ENCODE measurements at places on chromosomes 7 and 10.

GRCh38 chr7:132263151-132263550 lies 313.1 kb downstream of the PLXNA4 start:
- DNase-seq, result no peak

DNA sequence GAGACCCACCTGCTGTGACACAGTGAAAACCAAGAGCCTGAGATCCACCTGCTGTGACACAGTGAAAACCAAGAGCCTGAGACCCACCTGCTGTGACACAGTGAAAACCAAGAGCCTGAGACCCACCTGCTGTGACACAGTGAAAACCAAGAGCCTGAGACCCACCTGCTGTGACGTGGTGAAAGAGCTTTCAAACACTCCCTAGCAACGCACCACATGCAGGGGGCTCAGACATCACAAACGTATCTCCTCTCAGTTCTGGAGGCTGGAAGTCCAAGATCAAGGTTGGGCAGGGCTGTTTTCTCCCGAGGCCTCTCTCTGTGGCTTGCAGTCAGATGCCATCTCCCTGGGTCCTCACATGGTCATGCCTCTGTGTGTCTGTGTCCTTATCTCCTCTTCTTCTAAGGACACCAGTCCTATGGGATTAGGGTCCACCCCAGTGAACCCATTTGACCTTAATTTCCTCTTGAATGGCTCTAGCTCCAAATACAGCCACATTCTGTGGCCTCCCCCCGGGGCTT lies 43.8 kb downstream of the INSIG1 start:
- no peak for DNase-seq

GRCh38 chr10:80492848-80493521 lies 38.9 kb downstream of the TSPAN14 start:
- no peak for DNase-seq

DNA sequence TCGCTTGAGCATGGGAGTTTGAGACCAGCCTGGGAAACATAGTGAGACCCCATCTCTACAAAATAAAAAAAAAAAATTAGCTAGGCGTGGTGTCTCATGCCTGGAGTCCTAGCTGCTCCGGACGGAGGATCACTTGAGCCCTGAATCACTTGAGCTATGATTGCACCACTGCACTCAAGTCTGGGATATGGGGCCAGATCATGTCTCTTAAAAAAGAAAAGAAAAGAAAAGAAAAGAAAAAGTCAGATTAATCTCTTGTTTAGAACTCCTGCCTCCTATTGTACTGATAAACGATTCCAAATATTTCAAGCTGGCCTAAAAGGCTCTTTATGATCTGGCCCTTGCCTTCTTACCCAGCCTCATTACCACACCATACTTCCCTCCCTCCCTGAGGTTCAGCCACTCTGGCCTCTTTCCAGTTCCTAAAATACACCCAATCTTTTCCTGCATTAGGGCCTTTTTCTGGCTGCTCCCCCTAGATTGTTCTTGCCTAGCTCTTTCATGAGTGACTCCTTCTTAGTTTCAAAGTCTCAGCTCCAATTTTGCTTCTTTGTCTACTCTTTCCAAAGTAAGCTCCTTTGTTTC lies 41.7 kb downstream of the VCL start:
- DNase-seq, result peak; percentile 82

GRCh38 chr7:28200598-28200997 lies 20.0 kb upstream of the JAZF1 start:
- no peak for DNase-seq

GRCh38 chr10:101579516-101579870 lies 8.6 kb downstream of the POLL start:
- no peak for DNase-seq

- DNase-seq, result no peak
Observed at GRCh38 chr7:150307129-150307528, 16.0 kb upstream of the LRRC61 start.

DNA sequence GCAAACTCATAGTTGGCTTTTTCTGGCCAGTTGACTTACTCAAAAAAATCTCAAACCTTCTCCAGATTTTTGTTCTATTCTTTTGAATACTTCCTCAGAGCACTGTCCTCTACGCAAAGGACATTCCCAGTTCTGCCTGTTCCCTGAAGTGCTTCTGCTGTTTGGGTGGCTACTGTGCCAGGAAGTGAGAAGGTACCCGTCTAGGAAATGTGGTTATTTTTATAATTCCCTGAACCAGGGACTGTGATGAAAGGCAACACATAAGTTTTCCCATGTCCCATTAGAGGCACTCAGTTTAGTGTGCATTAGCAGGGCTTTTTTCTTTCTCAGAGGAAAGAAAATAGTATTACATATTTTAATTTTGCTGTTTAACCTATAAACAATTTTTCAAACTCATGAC lies 370.3 kb downstream of the PHTF2 start:
- no peak for DNase-seq

DNA sequence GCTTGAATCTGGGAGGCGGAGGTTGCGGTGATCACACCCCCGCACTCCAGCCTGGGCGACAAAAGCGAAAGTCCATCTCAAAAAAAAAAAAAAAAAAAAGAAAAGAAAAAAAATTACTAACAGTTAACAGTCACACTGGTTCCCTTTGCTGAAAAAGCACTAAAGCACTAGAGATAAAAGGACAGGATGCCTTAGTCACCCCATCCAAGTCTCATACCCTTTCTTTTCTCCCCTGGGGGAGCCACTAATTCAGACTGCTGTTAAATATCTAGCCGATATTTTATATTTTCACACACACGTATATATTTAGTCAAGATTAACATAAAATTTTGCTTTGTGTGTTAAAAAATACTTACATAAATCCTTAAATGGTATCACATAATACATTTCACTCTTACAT lies 25.2 kb downstream of the BAIAP2L1 start:
- no peak for DNase-seq

DNA sequence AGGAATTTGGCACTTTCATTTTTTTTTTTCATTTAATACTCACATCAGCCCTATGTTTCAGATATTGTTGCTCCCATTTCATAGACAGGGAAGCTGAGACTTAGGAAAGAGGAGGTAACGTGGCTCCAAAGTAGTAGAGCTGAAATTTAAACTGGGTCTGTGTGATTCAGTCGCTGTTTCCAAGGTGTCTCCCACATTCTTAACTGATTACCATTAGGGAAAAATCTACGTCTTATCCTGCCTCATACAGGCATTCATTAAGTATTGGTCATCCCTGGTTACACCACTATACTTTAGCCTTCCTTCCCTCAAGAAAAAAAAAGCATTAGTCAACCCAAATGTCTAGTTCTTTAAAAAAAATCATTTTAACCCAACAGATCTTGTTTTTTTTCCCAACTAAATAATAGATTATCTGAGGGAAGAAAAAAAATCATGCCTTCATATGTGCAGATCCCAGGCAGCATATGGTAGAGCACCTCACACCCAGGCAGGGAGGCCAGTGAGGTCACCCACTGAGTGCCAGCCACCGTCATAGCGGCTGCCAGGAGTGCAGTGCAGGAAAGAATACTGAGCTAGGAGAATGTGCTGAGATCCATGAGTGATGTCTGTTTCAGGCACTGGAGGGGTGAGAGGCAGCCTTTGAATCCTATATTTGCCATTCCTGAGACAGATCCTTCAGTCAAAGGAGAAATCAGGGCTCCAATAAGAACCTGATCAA lies 59.0 kb upstream of the SORCS3 start:
- peak; percentile 85 for DNase-seq

DNA sequence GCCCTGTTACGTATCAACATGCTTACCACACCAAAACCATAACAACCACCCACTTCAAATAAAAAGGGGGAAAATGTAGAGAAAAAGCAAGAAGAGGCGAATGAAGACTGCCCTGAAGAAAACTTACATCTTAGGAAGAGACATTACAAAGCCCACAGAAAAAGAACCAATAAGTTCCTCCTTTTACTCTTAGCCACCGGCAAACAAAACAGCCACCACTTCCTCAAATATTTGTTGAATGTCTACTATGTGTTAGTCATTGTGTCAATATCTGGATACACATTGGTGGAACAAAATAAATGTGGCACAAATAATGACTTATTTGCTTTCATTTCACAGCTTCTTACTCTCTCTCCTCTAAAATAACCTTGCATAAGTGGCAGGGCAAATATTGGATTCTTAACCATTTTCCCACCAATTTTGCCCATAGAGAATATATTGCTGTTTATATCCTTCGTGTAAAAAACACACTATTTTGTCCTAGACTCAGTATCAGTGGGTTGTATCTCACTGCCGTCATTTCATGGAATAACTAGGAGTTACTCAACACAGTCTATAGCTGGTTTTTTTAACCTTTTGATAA lies 106.8 kb downstream of the ANK3 start:
- DNase-seq, result peak; percentile 88

DNA sequence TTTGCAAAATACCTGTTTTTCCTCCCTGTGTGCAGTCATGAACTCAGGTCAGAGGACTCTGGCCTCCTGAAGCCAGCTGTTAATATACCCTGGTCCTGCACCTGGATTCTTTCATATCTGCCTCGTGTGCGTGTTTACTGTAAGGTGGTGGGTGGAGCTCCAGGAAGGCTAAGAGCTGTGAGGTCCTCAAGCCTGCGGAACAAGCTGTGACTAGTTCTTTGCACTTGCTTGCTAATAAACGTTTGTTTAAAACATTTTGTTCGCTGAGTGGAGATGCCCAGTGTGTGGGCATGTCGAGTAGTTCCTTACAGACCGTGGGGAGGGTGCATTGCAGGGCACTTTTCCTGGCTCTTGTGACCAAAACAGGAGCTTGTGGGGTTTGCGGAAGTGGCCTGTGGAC lies 139.0 kb downstream of the DOCK1 start:
- no peak for DNase-seq

GRCh38 chr10:28266449-28267224 lies 36.2 kb downstream of the MPP7 start:
- no peak for DNase-seq

DNA sequence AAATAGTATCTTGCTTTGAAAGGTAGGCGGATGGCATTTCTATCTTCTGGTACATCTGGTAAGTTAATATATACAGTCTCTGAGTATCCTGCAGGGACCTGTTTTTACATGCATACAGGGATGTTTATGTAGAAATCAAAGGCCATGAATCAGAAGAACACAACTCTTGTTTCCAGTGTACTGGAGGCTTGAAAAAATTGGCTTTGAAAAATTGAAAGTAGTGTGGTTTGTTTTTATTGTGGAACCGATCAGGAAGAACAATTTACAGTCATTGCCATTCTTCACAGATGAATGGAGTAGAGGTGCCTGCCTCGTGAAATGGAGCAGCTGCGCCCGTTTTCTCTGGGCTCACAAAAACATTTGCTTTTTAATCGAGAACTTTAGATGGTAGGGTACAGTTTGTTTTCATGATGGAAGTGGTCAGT lies 54.0 kb upstream of the RPA3 start:
- no peak for DNase-seq

- no peak for DNase-seq
Observed at GRCh38 chr10:129959544-129960480, 4.3 kb downstream of the EBF3 start.

GRCh38 chr10:4691776-4692175 lies 134.2 kb upstream of the AKR1E2 start:
- peak; percentile 75 for DNase-seq

DNA sequence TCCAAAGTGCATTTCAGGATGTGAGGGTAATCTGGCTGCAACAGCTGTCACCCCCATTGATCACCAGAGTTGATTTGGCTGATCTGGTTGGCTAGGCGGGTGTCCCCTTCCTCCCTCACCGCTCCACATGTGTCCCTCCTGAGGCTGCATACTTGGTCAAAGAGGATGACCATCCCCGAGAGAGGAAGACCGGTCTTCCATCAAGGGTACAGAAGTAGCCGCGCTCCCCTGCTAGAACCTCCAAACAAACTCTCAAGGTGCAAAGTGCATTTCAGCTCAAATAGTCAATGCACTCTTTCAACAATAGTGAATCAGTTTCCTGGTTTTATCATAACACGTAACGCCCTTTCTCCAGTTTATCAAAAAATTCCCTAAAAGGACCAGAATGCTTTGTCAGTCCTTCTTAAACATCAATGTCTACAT lies 44.6 kb downstream of the CARD11 start:
- DNase-seq, result no peak

GRCh38 chr10:110852255-110852896 lies 19.4 kb upstream of the PDCD4 start:
- DNase-seq, result no peak

GRCh38 chr10:35501923-35502322 lies 103.2 kb upstream of the GJD4 start:
- no peak for DNase-seq

- no peak for DNase-seq
Observed at GRCh38 chr7:148811892-148812291, 72.2 kb downstream of the EZH2 start.

DNA sequence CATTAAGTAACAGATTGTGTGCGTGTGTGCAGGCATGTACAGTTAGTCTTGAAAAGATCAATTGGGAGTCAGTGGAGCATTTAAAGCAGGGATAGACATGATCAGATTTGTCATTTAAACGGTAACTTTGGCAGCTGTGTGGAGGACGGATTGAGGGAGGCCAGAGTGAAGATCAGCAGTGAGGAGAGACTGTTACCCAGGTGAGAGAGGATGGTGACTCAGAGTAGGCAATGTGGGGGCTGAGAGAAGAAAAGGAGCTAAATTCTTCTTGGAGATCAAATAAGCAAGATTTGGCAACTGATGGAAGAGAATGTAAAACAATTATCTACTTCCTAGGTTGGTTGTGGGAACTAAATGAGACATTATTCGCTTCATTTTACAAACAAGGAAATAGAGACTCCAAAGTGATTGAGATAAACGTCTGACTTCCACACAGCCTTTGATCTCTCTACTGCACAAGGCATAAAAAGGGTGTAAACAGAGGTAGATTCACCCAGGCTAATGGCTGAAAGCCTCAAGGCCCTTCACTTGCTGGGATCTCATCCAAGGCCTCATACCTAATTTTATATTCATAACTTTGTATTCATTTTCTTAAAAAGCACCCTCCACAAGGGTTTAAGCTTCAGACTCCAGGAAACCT lies 665.1 kb upstream of the GALNT17 start:
- no peak for DNase-seq

DNA sequence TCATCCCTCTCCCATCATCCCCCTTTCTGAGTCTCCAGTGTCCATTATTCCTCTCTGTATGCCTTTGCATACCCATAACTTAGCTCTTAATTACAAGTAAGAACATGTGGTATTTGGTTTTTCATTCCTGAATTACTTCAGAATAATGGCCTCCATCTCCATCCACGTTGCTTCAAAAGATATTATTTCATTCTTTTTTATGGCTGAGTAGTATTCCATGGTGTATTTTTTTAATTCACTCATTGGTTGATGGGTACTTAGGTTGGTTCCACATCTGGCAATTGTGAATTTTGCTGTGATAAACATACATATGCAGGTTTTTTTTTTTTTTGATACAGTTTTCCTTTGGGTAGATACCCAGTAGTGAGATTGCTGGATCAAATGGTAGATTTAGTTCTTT lies 40.4 kb downstream of the CCSER2 start:
- no peak for DNase-seq

GRCh38 chr7:55516409-55516808 lies 55.9 kb downstream of the VOPP1 start:
- no peak for DNase-seq

DNA sequence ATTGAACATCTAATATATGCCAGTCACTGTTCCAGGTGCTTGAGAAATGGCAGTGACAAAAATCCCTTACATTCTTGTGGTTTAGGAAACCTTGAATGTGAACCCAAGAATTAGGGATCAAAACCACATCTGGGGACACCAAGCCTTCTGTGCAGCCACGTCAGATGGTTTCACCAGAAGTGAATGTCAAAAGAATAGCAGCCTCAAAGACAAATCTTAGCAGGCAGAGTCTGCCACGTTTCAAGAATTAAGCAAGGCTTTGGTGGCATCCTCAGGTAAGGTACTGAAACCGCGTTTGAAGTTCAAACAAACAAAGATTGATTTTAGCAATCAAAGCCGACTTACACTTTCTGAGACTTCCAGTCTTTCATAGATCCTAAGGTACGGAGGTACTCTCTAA lies 225.5 kb upstream of the GNAI1 start:
- no peak for DNase-seq
